ENCODE measurements at places on chromosomes 16 and 17.

DNA sequence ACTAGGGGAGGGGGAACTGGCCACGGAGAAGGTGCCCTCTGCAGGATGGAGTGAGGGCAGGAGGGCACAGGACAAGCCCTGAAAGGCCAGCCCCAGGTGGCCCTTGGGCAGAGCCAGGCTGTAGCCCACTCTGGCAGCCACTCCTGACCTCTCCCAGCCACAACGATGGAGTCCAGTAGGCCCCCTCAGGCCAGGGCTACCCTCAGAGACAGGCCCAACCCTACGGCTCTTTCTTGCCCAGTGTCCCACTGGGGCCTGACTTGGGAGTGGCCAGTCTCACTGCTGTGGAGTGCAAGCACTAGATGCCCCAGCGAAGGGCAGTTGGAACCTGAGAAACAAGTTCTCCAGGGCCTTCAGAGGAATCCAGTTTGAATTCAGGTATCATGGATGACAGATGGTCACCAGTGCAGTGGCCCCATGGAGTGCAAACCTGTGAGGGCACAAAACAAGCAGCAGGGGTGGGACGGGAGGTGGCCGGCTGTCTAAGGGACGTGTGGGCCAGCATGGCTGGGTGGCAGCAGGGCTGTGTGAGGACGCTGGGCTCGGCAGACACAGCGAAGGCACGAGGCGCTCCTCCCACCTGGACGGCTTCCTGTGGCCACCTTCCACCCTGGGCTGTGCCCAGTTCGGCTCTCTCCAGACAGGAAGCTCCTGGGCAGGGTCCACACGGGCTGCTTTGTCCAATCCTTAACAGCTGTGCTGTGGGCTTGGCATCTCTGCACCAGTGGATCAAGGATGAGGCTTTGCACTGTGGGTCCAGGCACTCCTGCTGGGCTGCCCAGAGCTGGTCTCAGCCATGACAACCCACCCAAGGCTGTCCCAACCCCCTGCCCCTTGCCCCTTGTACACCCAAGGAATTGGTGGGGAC is 72.1 kb downstream of the AMFR start:
- no peak for DNase-seq

DNA sequence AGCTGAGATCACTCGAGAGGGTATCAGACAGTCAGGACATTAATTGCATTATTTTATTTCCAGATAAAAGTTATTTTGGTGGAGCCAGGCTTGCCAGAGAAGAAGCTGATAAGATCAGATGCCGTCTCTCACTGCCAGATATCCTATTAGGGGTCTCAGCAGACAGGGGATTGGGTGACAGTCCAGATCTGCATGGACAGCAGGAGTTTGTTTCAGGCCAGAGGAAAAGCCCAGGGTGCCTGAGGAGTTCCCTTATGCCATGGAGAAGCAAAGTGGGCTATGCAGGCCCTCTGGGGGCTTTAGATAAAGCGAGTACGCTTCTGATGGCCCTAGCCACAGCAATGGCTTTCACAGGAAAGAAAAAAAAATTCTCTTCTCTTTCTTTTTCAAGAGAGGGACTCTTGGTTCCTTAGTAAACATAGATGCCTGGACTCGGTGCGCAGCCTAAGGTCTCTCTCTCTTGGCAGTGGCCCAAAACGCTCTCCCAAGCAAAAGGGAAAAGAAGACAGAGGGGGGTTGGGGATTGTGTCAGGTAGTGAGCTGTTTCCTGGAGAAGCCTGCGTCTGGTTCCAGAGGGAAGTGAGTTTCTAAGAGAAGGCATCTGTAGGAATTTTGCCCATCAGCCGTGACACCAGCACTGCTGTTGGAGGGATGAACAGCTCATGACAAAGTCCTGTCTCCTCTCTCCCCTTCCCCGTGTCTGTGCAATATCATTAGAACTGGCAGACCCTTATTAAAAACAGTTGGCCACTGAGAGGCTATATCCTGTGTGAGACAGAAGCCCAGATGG is 166.3 kb upstream of the FOXF1 start:
- no peak for DNase-seq

- no peak for DNase-seq
Measured at GRCh38 chr16:70647441-70648359, 1.3 kb downstream of the IL34 start.

- DNase-seq, result no peak
Measured at GRCh38 chr17:28466001-28466400, 7.4 kb upstream of the SLC13A2 start.

DNA sequence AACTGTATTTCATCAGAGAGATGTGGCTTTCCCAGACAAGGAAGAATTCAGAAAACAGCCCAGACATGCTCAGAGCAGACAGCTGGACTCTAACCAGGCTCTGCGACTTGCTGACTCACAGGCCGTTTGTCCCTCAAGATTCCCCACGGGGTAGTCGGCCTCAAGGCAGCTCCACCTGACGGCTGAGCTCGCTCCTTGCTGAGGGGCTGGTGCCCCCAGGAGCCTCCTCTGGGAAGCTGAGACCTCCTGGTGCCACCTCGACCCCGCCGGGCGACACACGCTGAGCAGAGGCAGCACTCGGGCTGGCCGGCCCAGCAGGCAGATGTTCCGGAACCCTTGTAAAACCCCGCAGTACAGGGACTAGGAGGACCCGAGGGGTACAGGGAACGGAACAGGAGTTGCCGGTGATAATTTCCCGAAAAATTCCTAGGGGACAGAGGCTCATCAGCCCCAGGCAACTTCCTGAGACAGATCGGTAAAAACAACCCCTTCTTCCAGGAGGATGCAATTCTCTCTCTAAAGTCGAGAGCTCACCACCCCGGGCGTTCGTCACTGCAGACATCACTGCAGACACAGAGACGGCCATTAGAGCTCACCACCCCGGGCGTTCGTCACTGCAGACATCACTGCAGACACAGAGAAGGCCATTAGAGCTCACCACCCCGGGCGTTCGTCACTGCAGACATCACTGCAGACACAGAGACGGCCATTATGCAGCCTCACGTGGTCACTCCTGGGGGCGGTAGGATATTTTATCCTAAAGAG is 19.9 kb downstream of the RPH3AL start:
- DNase-seq, result no peak

DNA sequence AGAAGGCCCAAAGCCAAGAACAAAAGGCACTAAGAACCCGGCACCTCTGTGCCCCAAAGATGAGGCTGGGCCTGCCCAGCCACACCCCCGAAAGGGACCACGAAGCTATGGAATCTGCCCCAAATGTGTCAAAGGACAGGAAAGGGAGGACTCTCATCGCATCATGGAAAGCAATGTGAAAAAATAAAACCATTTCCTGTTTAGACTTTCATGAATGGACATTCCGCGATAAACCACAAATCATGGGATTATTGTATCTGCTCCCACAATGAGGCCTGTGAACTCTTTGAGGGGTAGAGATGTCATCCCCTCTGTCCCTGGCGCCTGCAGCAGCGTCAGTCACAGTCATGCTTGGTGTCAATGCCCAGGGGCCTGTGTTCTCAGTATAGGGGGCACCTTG is 135.0 kb downstream of the COPRS start:
- DNase-seq, result no peak

DNA sequence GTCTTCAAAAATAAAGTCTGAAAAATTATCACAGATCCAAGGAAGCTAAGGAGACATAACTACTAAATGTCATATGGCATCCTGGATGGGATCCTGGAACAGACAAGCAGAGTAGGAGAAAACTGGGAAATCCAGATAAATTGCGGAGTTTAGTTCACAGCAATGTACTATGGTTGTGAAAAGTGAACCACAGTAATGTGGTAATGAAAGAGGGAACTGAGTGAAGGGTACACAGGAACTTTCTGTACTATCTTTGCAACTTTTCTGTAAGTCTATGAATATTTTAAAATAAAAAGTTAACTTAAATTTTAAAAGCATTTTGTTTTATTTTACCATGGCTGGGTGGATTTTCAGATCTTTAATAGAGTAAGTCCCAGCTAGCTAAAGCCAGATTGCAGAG is 16.3 kb downstream of the SLFN12L start:
- no peak for DNase-seq

- DNase-seq, result no peak
Measured at GRCh38 chr16:57133031-57133430, 40.6 kb downstream of the CPNE2 start.

DNA sequence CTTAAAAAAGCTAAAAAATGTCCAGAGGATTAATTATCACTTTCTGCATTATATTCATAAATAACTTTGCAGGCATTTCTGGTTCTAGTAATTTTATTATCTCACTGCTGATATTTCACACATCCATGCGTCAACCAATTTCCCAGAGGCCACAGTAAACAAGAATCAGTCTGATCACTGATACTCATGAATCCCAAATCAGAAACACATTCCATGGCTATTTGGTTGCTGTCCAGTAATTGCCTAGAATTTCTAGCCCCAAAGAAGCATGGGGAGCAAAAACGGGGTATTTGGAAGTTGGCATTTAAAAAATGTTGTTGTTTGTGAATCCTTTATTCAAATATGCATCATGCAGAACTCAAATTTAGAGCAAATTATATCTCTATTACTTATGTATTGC is 244.8 kb downstream of the CDH8 start:
- no peak for DNase-seq

DNA sequence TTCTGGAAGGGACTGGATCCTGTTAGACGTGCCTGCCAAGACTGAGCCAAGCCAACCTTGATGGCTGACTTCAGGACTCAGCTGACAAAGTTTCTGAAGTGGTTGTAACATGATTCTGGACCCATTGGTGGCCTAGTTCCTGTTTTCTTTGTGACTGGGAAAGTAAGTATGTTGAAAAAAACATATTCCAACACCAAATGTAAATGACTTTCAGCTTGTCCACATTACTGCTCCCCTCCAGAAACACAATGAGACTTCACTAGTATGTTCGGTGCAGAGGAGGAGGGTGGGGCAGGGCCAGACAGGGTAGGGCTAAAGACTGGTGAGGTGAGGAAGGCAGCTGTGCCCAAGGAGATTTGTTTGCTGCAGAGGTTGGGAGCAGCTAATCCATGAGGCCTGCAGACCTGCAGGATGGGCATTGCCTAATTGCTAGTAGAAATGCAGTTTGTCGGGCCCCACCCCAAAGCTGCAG is 26.4 kb downstream of the NMT1 start:
- no peak for DNase-seq

GRCh38 chr17:72404872-72405271 is 284.1 kb downstream of the SOX9 start:
- no peak for DNase-seq

Data from stimulated activated CD8-positive, alpha-beta memory T cell treated with anti-CD3 and anti-CD28 coated beads, Interleukin-12 subunit alpha, Interleukin-12 subunit beta, amount 100 ng/mL, for 1 hour (primary cell).